ENCODE measurements at places on chromosomes 11 and 22.

DNA sequence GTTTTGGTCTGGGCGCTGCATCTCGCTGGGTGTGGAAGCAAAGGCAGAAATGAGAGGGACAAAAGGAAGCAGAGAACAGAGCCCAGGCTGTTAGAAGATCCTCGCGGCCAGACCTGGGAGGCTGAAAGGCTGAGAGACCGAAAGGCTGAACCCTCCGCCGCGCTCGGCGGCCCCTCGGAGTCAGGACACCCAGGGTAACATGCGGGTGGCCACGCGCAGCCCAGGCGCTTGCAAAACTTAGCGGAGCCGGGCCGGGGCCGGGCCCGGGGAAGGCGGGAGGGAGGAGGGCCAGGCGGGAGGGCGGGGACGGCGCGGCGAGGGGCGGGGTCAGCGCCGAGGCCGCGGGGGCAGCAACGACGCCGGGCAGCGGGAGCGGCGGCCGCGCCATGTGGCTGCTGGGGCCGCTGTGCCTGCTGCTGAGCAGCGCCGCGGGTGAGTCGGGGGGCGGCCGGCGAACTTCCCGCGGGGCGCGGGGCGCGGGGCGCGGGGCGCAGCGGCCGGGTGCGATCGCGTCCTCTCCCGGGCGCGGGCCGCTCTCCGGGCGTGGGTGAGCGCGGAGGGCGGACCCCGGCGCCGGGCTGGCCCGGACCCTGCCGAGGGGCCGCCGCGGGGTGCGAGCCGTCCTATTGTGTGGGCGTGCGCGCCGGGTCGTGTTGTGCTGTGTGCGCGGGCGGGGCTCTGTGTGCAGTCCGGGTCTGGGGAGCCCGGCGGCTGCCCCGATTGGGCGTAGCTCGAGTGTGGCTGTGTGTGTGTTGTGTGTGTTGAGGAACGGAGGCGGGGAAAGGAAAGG, at the start of gene LDLRAD3:
LDLRAD3 (plus strand) TSS at position 350 of the 790 bp plus-strand sequence; CDS start at position 387, 37 bp downstream.
- DNase-seq = peak; percentile 56

GRCh38 chr11:93117565-93117964, 80.2 kb downstream of the SLC36A4 start:
- no peak for DNase-seq

GRCh38 chr11:74225565-74225964, 54.5 kb downstream of the PPME1 start:
- no peak for DNase-seq

DNA sequence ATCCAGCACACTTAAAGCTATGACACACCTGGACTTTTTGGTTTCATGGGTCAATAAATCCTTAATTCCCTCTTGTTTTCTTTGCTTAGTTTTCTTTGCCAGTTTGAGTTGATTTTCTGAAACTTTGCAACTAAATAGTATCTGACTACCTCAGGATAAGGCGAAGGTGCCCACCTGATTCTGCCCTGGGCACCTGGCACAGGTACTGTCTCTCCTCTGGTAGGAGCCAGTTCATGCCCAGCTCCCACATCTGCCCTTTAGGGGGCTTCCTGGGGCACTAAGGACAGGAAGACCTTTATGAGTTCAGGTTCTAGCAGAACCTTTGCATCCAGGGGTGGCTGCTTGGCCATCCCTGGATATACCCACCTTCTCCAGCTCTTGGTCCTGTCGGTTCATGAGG, 19.6 kb upstream of the KCNJ11 start:
- DNase-seq = no peak

GRCh38 chr22:47394504-47395440, 632.3 kb downstream of the TBC1D22A start:
- DNase-seq = no peak
